ENCODE measurements at places on chromosomes 12 and 14.

- DNase-seq = no peak
These were observed 99.3 kb downstream of the TBX5 start for GRCh38 chr12:114306646-114307045.

- no peak for DNase-seq
These were observed 73.1 kb downstream of the CRACR2A start for GRCh38 chr12:3679831-3680230.

GRCh38 chr14:26394150-26394810 lies 203.6 kb downstream of the NOVA1 start:
- peak; percentile 59 for DNase-seq

- no peak for DNase-seq
These were observed 57.1 kb downstream of the NUAK1 start for GRCh38 chr12:106081606-106082005.

DNA sequence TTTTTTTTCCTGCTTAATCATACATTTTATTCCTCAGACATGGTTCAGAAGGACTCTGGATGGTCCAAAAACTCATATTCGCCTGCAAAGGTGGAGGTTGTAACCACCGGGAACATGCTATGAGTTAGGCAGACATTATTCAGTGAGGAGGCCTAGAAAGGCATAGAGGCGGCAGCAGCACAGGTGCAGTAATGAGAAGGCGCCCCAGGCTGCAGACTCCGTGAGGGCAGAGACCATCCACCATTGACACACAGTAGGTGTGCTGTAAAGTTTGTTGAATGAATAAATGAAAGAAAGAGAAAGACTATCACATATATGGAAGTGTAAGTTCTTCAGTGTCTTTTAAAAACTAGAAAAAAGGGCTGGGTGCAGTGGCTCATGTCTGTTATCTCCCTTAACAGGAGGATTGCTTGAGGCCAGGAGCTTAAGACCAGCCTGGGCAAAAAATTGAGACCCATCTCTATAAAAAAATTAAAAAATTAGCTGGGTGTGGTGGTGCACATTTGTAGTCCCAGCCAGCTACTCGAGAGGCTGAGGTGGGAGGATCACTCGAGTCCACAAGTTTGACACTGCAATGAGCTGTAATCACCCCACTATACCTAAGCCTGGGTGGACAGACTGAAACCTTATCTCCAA lies 34.5 kb upstream of the PTGR2 start:
- DNase-seq = no peak

DNA sequence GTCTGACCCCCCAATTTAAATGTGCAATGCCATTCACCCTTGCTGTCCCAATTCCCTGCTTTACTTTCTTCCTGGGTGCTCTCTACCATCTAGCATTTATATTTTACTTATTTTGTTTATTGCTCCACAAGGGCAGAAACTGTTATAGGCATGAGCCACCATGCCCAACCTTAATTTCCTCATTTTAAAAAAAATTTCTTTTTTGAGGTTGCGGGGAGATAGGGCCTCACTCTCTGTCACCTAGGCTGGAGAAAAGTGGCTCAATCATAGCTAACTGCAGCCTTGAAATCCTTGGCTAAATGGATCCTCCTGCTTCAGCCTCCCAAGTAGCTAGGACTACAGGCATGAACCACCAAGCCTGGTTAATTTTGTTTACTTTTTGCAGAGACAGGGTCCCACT lies 13.0 kb downstream of the HPD start:
- DNase-seq = no peak

GRCh38 chr12:55946553-55946952 lies 15.6 kb downstream of the DGKA start:
- no peak for DNase-seq

GRCh38 chr14:78598046-78598920 lies 428.1 kb downstream of the NRXN3 start:
- DNase-seq = peak; percentile 74

- no peak for DNase-seq
These were observed 4.7 kb downstream of the FOS start for GRCh38 chr14:75283162-75283832.

- no peak for DNase-seq
These were observed 59.0 kb upstream of the ARID2 start for GRCh38 chr12:45670346-45671065.

- DNase-seq = no peak
These were observed 6.0 kb upstream of the AMN start for GRCh38 chr14:102916347-102917055.

- peak; percentile 39 for DNase-seq
These were observed 5.9 kb downstream of the PRPF39 start for GRCh38 chr14:45089813-45090212.

- DNase-seq = no peak
These were observed 97.8 kb downstream of the NOVA1 start for GRCh38 chr14:26500028-26500427.

GRCh38 chr14:61438860-61439765 lies 117.7 kb downstream of the PRKCH start:
- DNase-seq = peak; percentile 96

- no peak for DNase-seq
These were observed 11.1 kb upstream of the CMAS start for GRCh38 chr12:22034709-22035506.

- peak; percentile 54 for DNase-seq
These were observed 20.9 kb upstream of the ANO2 start for GRCh38 chr12:5965950-5966383.

GRCh38 chr12:110307372-110307771 lies 26.3 kb downstream of the ATP2A2 start:
- DNase-seq = no peak

DNA sequence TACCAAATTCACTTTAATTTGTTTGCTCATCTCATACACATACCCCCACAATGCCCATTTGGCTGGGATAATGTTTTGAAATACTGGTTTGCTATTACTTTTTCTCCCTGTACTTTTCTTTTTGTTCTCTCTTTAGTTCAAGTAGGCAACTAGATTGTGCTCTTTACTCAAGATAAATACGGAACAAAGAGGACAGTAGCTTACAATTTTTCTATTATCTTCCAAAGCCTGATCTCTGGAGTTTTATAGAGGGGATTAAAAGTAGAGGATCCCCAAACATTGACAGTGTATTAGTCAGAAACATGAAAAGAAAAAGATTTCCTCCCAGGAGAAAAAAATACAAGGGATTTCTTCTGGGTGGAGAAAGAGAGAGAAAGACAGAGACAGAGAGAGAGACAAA lies 102.1 kb upstream of the FSCB start:
- DNase-seq = no peak

GRCh38 chr12:39188689-39189088 lies 254.2 kb downstream of the KIF21A start:
- no peak for DNase-seq

GRCh38 chr12:32843528-32844095 lies 53.0 kb downstream of the PKP2 start:
- DNase-seq = no peak
